ENCODE measurements at places on chromosomes 4 and X.

GRCh38 chrX:115535844-115536243, 25.1 kb upstream of the PLS3 start:
- no peak for DNase-seq

DNA sequence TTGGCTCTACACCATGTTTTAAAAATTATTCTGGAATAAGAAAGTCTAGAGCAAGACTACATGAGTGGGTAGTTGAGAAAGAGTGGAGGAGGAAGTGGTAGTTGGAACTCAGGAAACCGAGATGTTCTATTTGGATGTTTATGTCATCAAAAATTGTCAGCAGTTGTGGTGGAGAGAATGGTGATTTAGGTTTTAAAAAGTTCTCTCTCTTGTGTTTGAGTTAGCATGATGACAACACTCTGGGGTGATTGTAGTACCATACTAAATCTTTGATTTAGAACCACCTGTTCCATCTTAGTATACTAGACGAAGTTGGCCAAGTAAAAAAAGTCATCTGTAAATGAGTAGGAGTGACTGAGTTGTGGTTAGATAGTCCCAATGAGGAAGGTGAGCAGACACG, 40.7 kb downstream of the KLHL2 start:
- DNase-seq: no peak

DNA sequence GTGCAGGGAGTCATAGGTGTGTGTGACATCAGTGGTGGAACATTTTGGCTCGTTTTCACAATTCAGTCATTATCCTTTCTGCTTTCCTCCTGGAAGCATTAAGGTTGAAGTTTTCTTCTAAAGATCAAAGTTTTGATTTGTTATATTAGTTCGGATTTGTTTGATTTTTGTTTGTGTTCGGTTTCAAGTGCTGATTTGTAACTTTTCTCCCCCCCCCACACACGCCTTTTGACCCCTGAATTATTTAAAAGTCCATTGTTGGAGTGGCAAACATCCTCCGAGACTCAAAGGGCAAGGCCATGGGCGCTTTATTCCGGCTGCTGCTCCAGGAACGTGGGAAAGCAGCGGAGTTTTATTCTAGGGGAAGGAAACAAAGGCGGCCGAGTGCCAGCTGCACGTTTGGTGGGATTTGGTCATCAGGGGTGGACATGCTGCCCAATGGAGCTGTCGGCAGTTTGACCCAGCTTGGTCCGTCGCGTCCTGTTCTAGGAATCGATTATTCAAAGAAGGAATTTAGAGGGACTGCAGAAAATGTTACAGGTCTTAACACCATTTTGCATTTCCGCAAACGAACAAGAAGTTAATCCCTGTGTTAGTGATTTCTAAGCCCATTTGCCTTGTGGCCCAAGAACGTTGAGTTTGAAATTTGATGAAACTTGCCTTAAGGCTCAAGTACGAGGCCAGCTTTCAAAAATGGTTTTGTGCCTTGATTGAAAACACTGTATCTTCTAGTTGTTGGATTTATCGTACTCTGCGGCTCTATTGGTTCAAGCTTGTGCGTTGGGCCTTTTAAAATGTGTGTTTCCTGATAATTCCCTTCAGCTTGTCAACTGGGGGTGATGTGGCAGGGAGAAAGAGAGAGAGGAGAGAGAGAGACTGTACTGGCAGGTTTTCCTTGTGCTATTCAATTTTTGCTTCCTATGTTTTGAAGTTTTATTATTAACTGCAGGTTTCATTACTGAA, 565 bp upstream of the ZNF41 start:
- DNase-seq: no peak

- peak; percentile 77 for DNase-seq
Observed at GRCh38 chrX:119467842-119468550, at the start of gene SLC25A5. Gene SLC25A5, plus strand, starts transcription at chrX:119468444. Its CDS starts 72 bp downstream, at chrX:119468516.

DNA sequence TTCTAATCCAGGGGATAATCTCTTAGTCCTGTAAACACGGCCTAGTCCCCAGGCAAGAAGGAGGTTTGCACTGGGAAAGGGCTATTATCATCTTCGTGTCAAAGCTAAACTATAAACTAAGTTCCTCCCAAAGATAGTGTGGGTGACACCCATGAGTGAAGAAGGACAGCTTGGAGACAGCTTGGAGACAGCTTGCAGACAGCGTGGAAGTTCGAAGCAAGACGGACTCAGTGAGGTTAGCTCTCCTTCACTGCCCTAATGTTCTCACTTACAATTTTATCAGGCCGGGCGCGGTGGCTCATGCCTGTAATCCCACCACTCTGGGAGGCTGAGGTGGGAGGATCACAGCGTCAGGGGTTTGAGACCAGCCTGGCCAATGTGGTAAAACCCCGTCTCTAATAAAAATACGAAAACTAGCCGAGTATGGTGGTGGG, 19.2 kb upstream of the PLCXD1 start:
- no peak for DNase-seq

DNA sequence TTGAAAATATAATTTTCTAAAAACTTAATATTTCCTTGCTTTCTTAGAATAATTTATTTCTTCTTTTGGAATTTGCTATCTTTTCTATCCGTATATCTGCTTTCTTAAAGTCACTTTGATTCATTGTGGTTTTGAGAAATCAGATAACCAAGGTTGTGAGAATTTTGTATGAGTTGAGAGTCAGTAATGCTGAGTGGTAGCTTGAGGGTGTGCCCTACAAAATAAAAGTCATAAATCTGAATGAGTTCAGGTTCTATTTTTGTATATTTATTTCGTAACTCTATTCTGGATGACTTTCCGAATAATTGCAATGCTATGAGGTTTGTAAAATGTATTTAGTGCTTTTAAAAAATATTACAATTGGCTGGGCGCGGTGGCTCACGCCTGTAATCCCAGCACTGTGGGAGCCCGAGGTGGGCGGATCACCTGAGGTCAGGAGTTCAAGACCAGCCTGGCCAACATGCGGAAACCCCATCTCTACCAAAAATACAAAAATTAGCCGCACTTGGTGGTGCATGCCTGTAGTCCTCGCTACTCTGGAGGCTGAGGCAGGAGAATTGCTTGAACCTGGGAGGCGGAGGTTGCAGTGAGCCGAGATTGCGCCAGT, 8.9 kb downstream of the COPS4 start:
- DNase-seq: no peak

DNA sequence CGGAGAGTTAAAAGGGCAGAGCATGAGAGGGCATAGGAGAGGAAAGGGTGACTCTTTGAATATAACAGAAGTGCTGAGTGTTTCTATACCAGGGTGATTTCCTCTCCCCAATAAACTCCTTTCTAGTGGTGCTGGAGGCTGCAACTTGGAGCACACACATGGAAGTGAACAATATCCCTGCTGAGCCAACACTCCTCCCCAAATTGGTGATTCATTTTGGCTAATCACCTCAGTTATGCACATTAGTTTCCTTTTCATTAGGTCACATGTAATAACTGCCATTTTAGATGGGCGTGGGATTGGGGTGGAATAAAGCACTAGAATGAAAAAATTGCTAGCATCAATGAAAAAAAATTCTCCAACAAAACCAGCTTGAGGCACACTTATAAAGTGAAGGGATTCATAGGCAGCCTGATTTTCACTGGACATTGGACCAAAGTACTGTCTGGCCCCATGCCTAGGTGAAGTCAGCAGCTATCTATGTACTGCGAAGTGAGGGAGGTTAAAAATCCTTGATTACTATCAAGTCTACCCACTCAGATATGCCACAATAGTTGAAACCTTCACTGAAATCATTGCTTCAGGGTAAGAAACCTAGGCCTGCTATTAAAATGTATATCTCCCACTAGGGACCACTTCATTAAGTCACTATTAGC, 174.0 kb downstream of the GLUD2 start:
- no peak for DNase-seq

- no peak for DNase-seq
Observed at GRCh38 chr4:79022529-79022928, 83.3 kb upstream of the PAQR3 start.

- DNase-seq: no peak
Observed at GRCh38 chr4:98659106-98659592, 738 bp upstream of the TSPAN5 start.

- no peak for DNase-seq
Observed at GRCh38 chr4:128287141-128287870, at the start of gene PGRMC2. Gene PGRMC2, minus strand, starts transcription at chr4:128287813. Its CDS starts 23 bp downstream, at chr4:128287790.

- no peak for DNase-seq
Observed at GRCh38 chr4:77349364-77349763, 192.4 kb downstream of the CCNG2 start.

GRCh38 chrX:137043736-137044135, 9.9 kb upstream of the GPR101 start:
- DNase-seq: no peak

GRCh38 chr4:150033901-150034300, 44.3 kb upstream of the DCLK2 start:
- DNase-seq: no peak

DNA sequence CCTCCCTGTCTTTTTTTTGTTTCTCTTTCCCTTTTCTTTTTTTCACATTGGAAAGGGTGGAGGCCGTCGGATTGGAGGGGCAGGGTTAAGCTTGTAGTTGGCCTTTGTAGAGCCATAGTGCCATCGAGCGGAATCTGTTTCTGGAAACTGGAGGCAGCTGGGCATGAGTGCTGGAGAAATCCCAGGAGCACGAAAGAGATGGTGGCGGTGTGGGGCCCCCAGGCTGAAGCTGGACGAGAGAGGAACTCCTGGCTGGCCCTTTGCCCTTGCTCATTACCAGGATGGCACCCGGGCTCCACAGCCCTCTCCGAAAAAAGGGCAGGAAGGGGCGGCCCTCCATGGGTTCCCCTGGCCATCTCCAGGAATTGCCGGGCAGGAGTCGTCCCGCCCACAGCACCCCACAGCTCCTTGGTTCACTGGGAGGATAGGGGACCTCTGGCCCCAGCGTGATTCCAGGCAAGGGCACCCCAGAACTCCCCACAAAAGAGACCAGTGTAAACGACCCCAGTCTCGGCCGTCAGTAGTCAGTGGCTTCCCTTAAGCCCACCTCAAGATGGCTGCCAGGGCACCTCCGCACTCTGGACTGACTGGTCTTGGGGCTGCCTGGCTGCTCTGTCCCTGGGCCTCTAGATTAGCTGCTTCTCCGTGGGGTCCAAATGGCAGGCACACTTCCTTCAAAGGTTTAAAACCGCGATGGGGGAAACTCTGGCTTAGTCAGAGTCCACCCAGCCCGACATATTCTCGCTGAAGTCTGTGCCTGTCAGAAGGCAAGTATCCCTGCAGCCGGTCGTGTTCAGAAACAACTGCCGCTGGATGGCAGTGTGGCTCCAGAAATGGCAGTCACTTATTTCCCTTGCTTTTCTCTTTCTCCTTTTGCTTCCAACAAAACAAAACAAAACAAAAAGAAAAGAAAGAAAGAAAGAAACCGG, 74.1 kb downstream of the NBDY start:
- DNase-seq: no peak

DNA sequence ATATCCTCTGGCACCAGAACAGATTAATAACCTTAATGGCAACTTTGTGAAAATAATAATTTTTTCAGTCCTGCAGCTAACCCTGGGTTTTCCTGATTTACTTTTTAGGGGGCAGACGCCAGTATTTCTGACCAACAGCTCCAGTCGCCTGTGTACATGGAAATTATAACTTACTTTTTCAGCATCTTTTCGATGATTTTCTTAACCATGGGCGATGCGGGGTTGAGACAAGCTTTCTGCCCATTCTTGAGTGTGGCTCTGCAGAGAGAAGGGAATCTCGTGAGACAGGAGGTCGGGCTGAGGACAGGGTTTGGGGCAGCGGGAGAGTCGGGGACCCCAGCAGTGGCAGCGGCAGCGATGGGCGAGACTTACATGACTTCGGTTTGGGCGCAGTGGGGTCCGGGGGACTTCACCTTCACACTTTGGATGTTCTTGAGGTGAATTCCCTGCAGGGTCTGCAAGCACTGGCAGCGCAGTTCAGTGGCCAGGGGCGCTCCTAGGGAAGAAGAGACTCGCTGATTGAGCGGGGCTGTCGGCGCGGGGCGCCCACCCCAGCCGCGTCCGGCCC, 484 bp downstream of the CXCL2 start:
- DNase-seq: no peak

GRCh38 chrX:21781525-21781924, 23.6 kb upstream of the SMPX start:
- DNase-seq: no peak

DNA sequence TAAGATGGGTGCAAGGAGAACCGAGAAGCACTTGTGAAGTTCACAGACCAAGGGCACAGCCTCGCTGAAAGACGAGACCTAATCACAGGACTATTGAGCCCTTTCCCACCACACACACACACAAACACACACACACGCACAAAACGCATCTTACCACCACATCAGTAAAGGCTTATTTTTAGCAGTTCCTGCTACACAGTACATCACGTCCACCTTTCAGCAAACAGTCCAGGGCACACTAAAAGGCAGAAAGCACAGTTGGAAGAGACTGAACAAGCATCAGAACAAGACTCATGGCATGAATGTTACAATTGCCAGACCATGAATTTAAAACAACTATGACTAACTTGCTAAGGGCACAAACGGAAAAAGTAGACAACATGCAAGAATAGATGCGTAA, 83.6 kb upstream of the MAPK10 start:
- DNase-seq: no peak

DNA sequence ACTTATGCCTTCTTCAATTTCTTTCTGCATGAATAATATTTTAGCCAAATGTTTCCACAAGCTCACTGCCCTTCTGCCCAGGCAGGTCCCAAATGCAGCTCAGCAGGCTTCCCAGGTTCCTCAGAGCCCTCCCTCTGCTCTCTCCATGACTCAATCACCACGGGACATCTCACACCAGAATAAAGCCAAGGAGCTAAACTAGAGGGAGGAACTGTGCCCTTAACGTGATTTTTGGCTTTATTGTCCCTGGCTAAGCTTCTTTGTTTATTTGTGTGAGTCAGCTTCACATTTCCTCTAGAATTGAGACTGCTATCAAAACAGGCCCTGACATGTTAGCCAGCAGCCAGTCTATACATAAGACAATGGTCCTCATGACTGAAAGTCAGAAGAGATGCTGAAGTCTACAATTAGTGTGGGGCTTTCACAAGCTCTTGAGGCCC, 186.4 kb upstream of the GALNT7 start:
- DNase-seq: peak; percentile 33

- peak; percentile 43 for DNase-seq
Observed at GRCh38 chrX:74450803-74451449, 29.6 kb downstream of the SLC16A2 start.

GRCh38 chrX:103211012-103211715, 3.7 kb upstream of the BEX4 start:
- no peak for DNase-seq

DNA sequence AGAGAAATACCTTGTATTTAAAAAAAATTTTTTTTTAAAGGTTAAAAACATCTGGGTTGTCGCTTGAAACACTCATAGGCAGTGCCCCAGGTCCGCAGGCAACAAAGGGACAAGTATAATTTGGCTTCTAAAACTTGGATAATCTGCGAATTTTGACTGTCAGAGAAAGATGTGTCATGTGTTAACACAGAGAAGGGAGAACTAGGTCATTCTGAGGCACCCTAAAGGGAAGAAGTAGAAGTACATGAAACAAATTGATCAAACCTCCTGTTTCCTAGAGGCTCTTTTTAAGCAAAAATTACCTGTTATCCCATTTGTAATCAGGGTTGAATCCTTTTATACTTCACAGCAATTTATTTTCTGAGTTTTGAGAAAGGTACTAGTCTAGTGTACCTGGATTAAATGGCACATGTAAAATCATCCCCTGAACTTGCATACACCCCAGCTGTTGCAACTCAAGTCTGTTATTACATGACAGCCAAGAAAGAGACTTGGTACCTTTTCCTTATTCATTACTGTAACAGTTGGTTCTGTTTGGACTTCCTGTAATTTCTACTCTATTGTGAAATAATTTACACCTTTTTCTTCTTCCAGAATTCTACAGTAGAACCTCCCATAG, 1.7 kb downstream of the SRD5A3 start:
- no peak for DNase-seq
